Stimulated activated CD8-positive, alpha-beta memory T cell treated with anti-CD3 and anti-CD28 coated beads, Interleukin-4, amount 100 ng/mL, for 48 hours (primary cell): ENCODE measurements at places on chromosomes 11 and 22.

DNA sequence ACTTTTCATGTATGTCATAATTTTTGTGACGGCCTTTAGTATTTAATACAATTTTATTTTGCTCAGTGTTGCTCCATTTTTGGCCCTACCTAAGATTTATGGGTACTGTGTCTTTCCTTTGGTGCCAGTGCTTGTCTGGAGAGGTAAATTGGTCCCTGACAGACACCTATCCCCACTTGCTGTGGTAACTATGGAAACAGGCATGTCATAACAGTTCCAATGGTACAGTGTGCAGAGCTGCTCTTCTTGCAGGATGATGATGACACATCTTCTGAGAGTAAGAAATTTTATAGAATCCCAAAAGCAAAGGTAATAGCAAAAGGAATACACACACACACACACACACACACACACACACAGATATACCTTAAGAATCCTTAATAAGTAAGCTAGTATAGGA, 118.5 kb downstream of the ELP4 start:
- DNase-seq = no peak

DNA sequence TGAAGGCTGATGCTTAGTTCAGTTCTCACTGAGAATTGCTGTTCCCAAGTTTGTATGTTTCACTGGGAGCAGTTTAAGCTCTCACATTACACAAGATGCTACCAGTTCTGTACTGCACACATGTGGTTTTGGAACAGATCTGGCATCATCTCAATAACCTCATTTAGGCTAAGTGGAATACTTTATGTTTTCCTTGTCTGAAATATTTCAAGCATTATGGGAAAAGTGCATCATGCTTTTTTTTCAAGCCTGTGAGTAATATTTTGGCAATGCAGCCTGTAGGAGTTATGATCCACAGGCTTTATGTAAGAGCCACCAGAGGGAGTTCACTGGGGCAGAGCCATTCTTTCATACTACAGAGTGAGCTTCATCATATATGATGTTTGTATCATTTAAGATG, 141.5 kb downstream of the OR4C45 start:
- no peak for DNase-seq

- no peak for DNase-seq
These were observed 22.5 kb downstream of the CD5 start for GRCh38 chr11:61124574-61125309.

DNA sequence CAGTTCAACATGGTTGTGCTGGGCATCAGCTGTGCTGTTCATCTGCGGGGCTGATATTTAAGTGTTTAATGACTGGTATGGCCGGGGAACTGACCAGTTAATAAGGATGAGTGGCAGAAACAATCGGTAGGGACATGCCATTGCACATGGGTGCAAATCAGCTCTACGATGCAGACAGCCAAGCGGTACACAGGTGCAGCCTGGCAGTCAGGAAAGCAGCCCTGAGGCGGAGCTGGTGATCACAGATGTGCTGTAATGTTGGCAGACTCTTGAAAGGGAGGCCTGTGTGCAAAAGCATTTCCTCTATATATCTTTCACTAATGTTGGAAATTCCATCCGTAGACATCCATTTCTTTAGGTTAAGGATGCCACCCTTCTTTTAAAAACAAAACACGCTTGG, 1.1 kb downstream of the MMP20 start:
- DNase-seq = no peak

DNA sequence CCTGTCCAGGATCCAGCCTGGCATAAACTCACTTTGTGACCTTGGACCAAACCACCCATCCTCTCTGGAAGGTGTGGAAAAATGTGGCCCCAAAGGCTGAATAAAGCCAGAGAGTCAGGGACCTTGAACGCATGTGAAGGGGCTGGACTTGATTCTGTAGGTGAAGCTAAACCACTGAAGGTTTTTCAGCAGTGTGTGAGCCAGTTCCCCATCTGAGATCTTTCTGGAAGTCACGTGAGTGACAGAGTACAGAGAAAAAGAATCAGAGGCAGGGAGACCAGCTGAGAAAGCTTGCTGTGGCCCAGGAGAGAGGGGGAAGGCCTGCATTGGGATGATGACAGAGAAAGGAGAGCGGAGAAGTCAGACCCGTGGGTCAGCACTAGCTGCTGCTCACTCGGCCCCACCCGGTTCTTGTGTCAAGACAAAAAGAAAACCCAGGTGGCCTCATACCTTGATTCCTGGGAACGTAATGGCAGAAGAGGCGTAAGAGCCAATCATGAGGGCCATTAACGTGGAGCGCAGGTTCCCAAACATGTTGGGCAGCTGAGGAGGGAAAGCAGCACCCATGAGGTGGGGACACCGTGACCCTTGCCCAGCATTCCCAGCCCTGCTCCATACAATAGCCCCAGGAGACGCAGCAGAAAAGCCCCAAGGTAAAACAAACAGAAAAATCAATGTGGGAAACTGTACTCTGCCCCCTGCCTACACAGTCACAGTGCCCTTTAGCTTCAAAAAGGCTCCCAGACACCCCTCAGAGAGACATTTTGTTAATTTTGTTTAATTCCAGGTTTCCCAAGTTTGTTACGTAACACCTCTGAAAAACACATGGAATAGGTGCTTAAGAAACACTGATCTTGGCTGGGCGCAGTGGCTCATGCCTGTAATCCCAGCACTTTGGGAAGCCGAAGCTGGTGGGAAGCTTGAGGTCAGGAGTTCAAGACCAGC, 17.9 kb downstream of the SLC43A1 start:
- DNase-seq = no peak

DNA sequence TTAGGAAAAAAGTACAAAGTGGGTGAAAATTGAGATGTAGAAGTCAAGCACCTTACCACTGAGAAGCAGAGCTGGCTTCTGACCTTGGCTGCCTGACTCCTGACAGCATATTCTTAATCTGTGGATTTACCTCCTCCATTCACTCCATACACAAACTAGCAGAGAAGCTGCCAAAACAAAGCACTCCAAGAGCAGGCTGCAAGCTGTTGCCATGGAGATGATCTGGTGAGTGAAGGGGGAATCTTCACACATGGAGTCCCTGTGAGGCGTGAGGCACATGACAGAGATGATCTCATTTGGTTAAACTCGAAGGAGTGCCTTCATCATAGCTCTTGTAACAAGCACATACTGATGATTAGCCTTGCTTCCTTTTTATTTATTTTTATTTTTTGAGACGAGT, 16.1 kb downstream of the COMMD9 start:
- DNase-seq = no peak

DNA sequence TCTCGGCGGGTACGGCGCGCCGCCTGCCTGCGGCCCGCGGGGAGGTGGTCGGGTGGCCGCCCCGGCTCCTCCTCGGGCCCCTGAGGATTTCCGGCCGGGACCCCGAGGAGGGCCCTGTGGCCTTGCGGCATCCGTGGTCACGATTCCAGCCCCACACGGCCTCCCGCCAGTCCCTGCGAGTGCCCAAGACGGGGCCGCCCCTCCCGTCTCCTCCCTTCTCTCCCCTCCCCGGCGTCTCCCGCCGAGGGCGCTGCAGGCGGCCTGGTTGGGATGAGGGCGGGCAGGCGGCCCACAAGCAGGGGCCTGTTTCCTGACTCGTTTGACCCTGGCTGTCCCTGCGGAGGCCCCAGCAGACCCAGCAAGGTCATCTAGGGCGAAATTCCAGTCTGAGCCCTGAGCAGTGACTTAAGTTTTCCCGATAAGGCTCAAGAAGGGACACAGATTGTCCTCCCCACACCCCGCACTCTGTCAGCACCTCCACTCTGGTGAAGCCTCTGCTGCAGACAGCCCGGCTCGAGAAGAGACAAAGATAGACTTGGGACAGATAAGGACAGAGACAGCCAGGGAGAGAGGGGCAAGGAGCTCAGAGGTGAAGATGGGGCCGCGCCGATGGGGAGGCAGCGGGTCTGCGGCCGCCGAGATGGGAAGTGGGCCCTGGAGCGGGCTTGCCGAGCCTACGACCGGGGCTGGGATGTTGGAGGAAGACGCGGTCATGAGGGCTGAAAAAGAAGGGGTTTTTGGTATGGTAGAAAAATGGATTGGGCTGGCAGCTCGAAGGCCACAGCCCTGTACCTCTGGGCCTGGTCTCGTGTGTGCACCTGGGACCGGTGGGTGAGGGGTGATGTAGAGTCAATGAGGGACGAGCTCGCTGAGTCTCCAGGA, 95.0 kb downstream of the SWAP70 start:
- peak; percentile 75 for DNase-seq

- no peak for DNase-seq
These were observed 34.3 kb upstream of the CFAP300 start for GRCh38 chr11:102012946-102013345.

- peak; percentile 72 for DNase-seq
These were observed 5.3 kb downstream of the CD44 start for GRCh38 chr11:35144136-35144741.

GRCh38 chr22:31818481-31819392, 64.9 kb downstream of the DEPDC5 start:
- DNase-seq = peak; percentile 56

GRCh38 chr11:107998761-107999160, 9.9 kb upstream of the CUL5 start:
- no peak for DNase-seq

DNA sequence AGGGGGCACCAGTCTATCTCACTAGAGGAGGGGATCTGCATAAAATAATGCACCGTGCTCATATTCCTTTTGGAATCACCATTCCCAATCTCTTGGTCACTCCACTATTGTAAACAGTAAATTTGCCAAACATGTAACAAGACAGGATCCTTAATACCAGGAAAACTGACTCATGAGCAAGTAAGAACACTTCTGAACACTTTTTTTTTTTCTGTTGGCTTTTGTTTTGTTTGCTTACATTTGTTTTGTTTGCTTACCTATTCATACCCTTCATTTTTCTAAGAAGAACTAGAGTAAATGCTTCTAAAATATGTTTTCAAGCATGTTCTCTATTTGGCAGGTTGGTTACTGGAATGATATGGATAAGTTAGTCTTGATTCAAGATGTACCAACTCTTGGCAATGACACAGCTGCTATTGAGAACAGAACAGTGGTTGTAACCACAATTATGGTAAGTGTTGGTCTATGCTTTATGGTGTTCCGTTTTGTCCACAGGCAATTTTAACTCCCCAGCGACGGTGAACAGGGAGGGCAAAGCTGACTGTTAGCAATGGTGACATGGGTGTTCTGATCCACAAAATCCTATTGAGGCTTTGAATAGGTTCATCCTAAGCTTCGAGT, 111.8 kb downstream of the MSANTD4 start:
- no peak for DNase-seq
